ENCODE measurements at places on chromosomes 2 and 18. TPM values are rescaled to one million over a fixed set of nuclear protein-coding genes. Genes with fewer than 3 reads are reported as not detected.

The DSG1 gene
- total RNA-seq: not detected

The LYPD6 gene
- total RNA-seq: 10.2 TPM

The ANKRD44 gene
- 6.2 TPM for total RNA-seq

The FAM228A gene
- total RNA-seq: 0.36 TPM

The CDH20 gene
- 0.75 TPM for total RNA-seq

The FZD7 gene
- 266 TPM for total RNA-seq

The CDK5R2 gene
- 0.81 TPM for total RNA-seq

DNA sequence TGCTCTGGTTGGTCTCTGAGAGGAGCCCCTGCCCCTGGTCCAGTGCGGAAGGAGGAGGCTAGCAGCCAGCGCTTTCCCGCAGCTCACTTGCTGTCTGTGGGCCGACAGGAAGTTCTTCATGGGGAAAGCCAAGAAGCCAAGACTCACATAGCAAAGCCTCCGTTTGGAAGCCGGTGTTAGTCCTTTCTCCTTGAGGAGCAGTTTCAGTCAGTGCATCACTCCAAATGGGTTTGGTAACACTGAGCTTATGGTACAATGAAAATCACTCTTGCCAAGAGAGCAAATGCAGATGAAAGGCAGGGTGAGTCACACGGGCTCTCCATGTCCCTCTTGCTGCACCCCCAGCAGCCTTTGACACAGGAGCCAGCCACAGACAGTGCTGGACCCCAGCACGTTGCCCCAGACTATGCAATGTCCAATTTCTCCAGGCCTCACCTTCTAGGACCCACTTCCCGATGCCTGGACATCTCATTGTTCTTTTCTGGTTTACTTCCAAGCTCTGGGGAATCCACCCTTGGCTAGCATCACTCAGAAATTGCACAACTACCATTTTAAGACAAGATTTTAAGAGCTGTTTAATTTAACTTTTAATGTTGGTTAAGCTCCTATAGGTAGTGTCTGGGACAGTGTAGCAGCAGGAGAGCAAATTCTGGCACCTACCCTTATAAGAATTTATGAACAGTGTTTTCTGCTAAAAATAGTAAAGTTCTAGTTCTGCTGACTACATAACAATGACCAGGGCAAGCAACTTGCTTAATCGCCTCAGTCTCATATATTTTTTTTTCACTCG is 174.9 kb downstream of the ASB1 start:
- no peak overlapping the region for H3K27ac ChIP-seq
- H3K36me3 ChIP-seq: no peaks in the 10 kb centered on the region
- H3K27me3 ChIP-seq: no peaks in the 10 kb centered on the region

- H3K4me3 ChIP-seq: no peak overlapping the region
- H3K36me3 ChIP-seq: peaks cover 70% of the 10 kb centered on the region
- no peak for DNase-seq
- no peaks in the 10 kb centered on the region for H3K4me1 ChIP-seq
- no peaks in the 10 kb centered on the region for H3K27me3 ChIP-seq
Measured at GRCh38 chr18:79971211-79971952, 6.9 kb downstream of the HSBP1L1 start.

DNA sequence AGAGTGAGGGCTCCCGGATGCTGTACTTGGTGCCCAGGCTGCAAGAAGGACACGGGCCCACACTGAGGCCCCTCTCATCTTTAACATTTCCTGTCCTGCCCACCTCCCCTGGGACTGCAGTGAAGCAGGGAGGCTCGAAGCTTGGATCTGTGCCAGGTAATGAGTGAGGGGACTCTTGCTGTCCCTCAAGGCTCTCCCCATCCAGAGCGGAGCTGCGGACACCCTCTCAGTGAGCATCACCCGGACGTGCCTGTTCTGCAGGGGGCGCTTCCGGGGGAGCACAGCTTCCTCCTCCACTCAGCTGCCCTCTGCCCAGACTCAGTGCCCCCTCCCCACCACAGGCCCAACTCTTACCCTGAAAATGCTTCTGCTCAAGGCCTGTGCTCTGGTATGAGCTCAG is 150.0 kb upstream of the MYCN start:
- no peaks in the 10 kb centered on the region for H3K27me3 ChIP-seq
- no peaks in the 10 kb centered on the region for H3K4me1 ChIP-seq
- H3K27ac ChIP-seq: no peak overlapping the region
- no peaks in the 10 kb centered on the region for H3K36me3 ChIP-seq
- no peak overlapping the region for H3K4me3 ChIP-seq
- no peak for DNase-seq

DNA sequence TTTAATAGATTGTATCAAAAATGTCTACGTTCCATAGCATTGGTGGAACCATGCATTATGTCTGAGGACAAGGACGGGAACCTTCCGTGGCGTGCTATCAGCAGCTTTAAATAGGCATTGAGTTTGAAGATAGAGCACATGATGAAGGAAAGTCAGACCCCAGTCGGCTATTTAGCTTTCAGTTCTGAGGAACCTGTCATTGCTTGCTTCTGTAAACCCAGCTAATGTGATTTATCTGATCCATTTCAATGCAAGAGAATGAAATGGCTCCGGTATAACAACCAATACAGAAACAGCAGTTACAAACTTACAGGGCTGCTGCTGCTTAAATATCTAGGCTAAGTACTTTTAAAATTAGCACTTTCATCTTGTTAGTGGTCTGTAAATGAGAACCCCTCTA is 503.3 kb downstream of the RNF144A start:
- H3K27me3 ChIP-seq: no peaks in the 10 kb centered on the region
- DNase-seq: no peak
- H3K4me1 ChIP-seq: no peaks in the 10 kb centered on the region
- no peaks in the 10 kb centered on the region for H3K36me3 ChIP-seq
- no peak overlapping the region for H3K4me3 ChIP-seq
- no peak overlapping the region for H3K27ac ChIP-seq

DNA sequence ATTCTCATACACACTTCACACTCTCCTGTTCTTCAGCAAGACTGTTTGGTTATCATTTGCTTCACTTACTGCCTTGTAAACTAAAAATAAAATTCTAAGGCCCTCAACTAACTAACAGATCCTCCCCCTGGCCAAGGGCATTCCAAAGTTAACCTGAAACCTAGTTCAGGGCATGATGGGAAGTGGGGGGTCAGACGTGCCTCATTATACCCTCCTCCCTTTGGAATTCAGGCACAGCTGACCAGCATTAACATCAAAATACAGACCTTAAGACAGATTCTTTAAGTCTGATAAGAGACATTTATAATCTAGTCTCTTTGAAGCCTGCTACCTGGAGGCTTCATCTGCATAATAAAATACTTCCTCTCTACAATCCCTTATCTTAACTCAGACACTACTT is 221.0 kb downstream of the NOL4 start:
- H3K36me3 ChIP-seq: no peaks in the 10 kb centered on the region
- no peaks in the 10 kb centered on the region for H3K4me1 ChIP-seq
- H3K27me3 ChIP-seq: no peaks in the 10 kb centered on the region
- H3K27ac ChIP-seq: no peak overlapping the region
- DNase-seq: peak; percentile 46
- H3K4me3 ChIP-seq: no peak overlapping the region

GRCh38 chr2:138223319-138223718 is 259.0 kb downstream of the HNMT start:
- H3K27me3 ChIP-seq: no peaks in the 10 kb centered on the region
- DNase-seq: no peak
- no peaks in the 10 kb centered on the region for H3K36me3 ChIP-seq
- no peaks in the 10 kb centered on the region for H3K4me1 ChIP-seq
- H3K4me3 ChIP-seq: no peak overlapping the region
- no peak overlapping the region for H3K27ac ChIP-seq

- no peaks in the 10 kb centered on the region for H3K4me1 ChIP-seq
- H3K4me3 ChIP-seq: no peak overlapping the region
- H3K27me3 ChIP-seq: no peaks in the 10 kb centered on the region
- no peaks in the 10 kb centered on the region for H3K36me3 ChIP-seq
Measured at GRCh38 chr2:43412114-43412753, 183.6 kb downstream of the THADA start.

GRCh38 chr2:27890924-27891672 is 569 bp downstream of the BABAM2 start:
- H3K4me3 ChIP-seq: peak overlapping the region; percentile 94
- H3K27me3 ChIP-seq: no peaks in the 10 kb centered on the region
- no peak for DNase-seq
- no peaks in the 10 kb centered on the region for H3K36me3 ChIP-seq

DNA sequence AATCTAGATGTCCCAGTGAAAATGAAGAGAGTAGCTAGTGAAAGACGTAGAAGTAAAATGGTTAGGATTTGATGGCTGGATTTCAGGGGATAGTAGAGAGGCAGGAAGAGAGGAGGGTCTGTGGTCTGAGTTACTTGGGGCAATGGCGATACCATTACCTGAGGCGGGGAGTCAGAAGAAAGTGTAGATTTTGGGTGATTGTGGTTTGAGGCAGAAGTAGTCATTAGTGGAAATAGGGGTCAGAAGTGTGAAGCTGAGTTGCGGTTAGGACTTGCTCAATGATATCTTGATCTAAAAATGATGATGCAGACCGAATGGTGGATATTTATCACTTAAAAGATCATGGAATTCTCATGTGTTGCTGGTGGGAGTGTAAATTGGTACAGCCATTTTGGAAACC is 41.0 kb downstream of the CEP192 start:
- H3K27ac ChIP-seq: no peak overlapping the region
- DNase-seq: no peak
- H3K36me3 ChIP-seq: peaks cover 85% of the 10 kb centered on the region
- H3K27me3 ChIP-seq: no peaks in the 10 kb centered on the region

DNA sequence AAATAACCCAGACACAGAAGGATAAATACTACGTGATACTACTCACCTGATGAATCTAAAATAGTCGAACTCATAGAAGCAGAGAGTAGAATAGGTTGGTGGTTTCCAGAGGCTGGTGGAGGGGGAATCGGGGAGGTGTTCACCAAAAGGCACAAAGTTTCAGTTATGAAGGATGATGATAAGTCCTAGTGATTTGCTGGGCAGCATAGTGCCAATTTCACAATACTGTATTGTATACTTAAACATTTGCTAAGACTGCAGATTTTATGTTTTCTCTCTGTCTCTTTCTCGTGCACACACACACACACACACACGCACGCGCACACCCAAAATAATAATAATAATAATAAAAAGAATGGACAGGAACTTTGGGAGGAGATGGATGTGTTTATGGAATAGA is 220.3 kb upstream of the EPAS1 start:
- H3K4me3 ChIP-seq: no peak overlapping the region
- no peak for DNase-seq
- H3K4me1 ChIP-seq: no peaks in the 10 kb centered on the region
- H3K36me3 ChIP-seq: no peaks in the 10 kb centered on the region
- H3K27ac ChIP-seq: no peak overlapping the region

DNA sequence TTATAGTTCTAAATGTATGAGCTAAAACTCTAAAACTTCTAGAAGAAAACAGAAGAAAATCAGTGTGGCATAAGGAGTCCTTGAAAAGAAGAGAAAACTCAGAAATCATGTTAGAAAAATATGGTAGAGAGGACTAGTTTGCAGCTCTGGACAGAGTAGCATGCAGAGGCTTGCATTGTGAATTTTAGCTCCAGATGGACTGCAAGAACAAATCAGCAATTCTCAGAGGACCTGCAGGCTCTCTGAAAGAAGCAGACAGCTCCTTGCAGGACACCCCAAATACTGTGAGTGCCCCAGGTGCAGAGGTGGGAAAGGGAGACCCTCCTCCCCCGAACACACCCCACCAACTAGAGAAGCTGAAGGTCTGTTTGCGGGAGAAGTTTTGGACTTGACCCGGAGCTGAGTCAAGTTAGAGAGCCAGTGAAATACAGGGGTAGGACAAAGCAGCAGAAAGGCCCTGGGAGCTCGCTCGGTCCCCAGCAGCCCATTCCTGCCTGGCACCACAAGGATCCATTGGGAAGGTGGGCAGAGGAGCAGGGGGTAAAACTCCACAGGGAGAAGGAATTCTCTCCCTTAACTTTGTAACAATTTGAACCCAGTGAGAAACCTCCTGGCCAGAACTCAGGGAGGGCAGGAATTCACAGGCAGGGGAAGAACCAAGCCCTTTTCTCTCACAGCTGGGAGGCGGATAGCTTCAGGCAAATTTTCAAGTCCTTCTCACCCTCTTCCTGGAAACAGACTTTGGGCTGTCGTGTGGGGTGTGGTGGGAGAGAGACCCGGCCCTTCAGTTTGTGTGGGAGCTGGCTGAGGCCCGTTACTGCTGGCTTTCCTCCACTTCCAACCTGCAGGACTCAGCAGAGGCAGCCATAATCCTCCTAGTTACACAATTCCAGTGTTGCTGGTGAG is 216.2 kb upstream of the SLC35G4 start:
- DNase-seq: peak; percentile 63
- H3K4me3 ChIP-seq: no peak overlapping the region
- H3K4me1 ChIP-seq: peaks cover 3% of the 10 kb centered on the region
- no peaks in the 10 kb centered on the region for H3K27me3 ChIP-seq
- H3K36me3 ChIP-seq: no peaks in the 10 kb centered on the region
- H3K27ac ChIP-seq: no peak overlapping the region

DNA sequence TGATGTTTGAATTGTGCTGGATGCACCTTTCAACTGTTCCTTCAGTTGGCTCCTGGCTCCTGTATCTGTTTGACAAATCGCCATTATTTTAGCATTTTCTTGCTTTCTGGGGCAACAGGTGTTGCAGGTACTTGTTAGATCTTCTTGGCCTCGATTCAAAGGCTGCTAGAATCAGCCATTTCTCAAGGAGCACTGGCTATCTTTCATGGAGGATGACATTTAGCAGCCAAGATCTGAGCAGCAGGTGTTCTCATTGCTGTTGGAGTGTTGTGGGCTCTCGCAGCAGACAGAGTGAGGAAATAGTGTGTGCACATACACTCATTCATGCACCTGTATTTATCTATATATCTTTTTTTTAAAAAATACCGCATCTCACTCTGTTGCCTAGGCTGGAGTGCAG is 52.2 kb downstream of the INPP5D start:
- no peaks in the 10 kb centered on the region for H3K27me3 ChIP-seq
- H3K4me1 ChIP-seq: no peaks in the 10 kb centered on the region
- no peaks in the 10 kb centered on the region for H3K36me3 ChIP-seq
- no peak overlapping the region for H3K4me3 ChIP-seq
- H3K27ac ChIP-seq: no peak overlapping the region
- DNase-seq: no peak

GRCh38 chr2:172977270-172978062 is 98.2 kb upstream of the MAP3K20 start:
- H3K36me3 ChIP-seq: no peaks in the 10 kb centered on the region
- H3K4me1 ChIP-seq: no peaks in the 10 kb centered on the region
- H3K27ac ChIP-seq: no peak overlapping the region
- H3K27me3 ChIP-seq: no peaks in the 10 kb centered on the region

All from endodermal cell (in vitro differentiated cells).